ENCODE measurements at places on chromosomes 12 and 14. TPM values are rescaled to one million over a fixed set of nuclear protein-coding genes. Genes with fewer than 3 reads are reported as not detected.

PPM1H gene
- total RNA-seq = 25.4 TPM

DNA sequence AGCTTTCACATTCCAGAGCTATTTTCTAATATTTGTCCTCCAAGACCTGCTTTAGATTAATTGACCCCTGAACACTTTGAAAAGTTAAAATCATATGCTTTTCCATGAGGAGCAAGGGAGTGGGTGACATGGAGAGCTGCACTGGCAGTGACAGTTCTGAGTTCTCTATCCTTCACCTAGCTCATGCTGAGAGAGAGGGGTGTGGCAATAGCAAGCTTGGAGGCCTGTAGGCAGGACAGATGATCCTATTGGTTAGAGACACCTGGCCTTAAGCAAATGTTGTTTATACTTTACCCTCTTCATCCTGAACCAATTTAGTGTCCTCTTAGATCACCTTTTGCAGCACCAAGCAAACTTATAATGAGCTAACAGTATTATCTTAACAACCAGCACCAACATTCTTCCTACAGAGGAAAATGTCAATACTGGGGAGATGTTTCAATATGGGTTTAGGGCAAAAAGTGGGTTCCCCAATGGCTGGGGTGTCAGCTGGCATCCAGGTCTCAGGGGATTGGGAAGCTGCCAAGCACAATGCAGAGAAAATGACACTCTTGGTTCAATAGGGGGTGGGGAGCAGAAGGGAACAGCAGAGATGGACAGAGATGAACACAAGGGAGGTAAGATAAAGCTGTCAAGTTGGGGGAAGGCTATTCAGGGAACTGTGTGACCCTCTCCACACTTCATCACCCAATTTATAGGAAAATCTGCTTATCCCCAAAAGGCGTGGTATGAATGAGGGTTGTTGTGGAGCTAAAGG, 37.0 kb upstream of the PPM1H start:
- no peak for DNase-seq

- DNase-seq = no peak
These were observed 65.1 kb downstream of the BAZ1A start for GRCh38 chr14:34810028-34810427.

DNA sequence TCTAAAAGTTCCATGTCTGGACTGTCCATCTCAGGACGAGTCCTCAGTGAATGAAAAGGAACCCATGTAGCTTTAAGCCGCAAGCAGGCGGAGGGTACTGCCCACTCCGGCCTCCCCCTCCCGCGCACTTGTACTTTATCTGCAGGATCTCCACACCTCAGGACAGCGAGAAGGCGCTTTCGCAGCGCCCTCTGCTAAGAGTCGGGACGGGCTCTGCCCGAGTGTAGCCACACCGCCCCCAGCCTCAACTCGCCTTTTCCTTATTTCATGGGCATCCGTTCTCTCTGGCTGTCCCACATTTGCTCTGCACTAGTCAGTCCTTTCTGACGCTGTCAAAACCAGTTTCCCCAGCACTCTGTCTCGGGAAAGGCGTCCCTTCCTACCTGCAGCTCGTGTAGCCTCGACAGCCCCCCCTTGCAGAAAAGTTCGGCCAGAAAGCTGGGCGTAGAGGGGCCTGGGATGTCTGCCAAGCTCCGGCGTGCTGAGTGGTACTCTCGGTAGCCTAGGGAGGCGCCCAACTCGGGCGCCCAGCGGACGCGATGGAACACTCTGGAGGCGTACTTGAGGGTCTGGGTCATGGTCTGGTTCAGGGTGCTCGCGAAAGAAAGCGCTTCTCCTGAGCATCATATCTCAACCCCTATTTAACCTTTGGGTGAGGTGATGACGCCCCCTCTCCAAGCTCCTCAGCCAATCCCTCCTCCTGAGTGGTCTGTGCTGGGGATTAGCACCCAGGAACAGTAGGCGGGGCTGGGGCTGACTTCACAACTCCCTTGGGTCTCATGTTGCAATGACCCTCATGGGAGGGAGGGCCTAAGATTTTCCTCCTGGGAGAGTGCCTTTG, at the start of gene CYP27B1:
Gene CYP27B1 (minus strand): TSS at position 615 of the 841 bp plus-strand sequence. CDS start 37 bp downstream, at position 578.
- no peak for DNase-seq

DNA sequence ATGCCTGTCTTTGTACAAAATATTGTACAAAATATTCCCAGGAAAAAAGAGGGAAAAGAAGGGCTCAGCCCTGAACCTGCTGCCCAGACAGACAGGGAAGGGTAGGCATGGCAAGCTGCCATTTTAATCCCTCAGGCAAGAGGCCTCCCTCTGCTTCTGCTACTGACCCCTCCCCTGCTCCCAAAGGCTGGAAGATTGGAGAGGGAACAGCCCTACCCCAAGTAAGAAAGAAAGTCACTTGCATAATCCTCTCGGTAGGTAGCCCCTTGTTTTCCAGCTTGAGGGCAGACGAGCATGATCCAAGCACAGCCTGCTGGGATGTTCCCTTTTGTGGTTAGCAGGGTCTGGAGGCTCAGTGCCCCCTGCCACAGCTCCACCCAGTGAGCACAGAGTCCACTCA, 20.7 kb downstream of the ADCY6 start:
- DNase-seq = no peak

LRRC10 gene
- not detected for total RNA-seq

DNA sequence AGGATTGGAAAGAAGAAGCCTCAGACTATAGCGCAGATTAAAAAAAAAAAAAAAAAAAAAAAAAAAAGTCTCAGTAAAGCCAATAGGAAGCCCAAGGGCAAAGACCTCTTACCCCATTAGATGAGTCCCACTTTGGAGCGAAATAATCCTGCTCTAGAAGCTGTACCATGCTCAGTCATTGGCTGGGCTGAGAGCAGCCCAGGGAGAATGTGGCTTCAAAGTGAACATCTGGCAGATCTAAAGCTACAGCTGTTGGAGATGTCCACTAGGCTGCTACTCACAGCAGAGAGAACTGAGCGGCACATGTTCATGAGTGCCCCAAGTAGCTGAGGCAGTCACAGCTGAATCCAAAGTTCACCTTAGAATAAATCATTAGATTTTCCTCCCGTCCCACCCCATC, 560.9 kb downstream of the MED13L start:
- no peak for DNase-seq

DNA sequence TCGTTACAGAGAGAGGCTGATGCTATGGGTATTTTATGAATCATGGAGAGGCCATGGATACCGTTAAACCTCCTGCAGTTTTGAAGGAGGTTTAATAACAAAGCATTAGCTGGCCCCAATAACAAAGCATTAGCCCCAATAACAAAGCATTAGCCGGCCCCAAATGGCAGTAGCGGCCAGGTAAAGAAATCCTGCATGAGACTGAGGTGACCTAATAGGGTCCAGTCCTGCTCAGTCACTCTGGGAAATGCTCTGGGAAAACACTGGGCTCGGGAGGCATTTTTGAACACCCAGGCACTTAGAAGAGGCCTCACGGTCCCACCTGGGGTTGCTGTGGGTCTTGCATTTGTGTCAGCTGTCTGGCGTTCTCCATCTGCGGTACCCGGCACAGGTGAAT, 776 bp upstream of the RIN3 start:
- no peak for DNase-seq

DNA sequence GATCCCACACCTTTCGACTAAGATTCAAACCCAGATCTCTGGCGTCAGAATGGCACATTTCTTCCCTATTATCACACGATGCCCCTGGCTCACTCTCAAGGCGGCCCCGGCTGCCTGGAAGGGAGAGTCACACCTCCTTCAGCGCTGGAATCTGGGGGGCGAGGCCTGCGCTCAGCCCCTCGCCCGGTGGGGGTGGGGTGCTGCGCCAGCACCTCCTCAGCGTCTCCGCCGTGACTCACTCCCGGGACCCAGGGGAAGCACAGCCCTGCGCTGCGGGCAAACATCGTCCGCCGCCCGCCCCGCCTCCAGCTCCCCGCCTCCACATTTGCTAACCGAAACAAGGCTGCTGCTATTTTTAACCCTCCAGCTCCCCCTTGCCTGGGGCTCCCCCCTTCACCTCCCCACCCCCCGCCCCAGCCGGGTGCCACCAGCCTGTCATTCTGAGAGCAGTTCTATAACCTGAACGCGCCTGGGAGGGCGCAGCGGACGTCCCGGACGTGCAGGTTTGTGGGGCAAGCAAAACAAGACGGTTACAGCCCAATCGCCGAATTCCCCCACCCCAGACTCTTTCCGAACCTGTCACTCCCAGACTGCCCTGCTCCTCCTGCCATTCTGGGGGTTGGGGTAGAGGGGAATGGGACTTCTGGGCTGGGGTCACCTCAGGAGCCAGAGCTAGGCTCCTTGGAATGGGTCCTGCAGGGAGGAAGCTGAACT, 6.7 kb downstream of the HDAC7 start:
- peak; percentile 69 for DNase-seq

- no peak for DNase-seq
These were observed 413.2 kb downstream of the DPF3 start for GRCh38 chr14:72480464-72481243.

- no peak for DNase-seq
These were observed 17.4 kb downstream of the EXD2 start for GRCh38 chr14:69208666-69209065.

DNA sequence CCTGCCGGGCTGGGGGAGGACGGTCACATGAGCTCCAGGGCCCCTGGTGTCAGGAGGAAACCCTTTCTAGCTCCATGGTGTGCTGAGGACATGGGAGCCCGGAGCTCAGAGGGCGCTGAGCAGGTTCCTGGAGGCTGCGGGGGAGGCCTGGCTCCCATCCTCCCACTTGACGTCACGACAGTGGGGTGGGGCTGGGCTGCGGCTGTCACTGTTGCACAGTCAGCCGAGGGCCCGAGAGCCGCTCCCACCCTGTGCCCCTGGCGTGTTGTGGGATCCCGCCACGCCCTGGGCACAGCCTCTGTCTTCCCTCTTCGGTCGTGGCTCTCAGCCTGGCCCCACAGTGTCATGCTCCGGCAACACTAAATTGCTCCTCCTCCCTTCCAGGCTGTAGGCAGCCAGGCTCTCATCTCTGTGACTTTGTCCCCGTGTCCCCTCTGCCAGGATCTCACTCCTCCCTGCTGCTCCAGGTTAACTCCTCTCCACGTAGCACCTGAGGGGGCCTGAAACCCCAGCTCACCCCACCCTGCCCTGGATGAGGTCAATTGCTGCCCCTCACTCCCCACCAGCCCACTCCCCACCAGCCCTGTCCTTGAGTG, 33.0 kb downstream of the BEGAIN start:
- no peak for DNase-seq

GRCh38 chr12:121112496-121112895, 20.2 kb upstream of the P2RX7 start:
- no peak for DNase-seq

DNA sequence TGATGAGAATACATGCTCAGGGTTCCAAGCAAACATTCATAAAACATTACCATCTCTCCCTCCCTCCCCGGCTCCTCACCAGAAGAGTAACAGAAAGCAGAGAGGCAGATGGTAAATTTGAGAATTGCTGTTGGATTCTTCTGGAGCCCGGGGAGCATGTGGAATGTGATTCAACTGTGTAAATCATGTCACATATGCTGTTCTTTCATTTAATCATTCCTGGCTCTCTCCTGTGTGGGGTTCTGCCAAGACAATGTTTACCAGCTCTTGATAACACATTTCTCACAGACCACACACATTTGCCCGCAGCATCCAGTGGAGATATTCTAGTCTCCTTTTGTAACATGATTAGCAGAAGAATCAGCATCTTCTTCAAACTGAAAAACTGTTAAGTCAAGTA, 23.4 kb upstream of the NR2C1 start:
- no peak for DNase-seq

DNA sequence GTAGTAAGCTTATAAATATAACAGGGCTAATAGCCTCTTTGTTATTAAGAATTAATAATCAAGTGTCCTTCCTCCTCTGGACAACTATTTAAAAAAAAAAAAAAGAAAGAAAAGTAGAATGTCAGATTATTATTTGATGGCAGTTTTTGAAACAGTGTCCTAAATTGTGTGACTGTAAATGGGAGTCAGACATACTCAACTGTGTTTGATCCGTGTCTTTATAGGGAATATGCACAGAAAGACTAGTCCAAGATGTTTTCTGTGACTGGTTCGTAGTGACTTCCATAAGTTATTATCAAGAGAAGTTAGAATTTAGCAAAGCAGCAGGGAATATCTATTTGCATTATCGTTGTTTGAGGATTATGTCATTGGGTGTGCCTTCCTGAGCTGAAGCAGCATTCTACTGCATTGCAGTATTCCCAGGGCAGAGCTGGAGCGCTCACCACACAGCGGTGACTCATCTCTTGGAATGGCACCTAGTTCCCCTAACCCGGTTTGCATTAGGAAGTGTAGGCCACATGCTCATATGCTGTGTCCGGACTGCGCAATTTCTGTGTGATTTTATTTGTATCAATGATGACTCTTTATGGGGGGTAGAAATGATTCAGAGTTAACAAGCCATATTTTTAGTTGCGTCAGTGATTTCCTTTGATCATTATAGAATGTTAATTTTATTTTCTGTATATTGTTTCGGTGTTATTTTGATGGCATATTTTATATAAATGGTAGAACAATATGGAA, 7.9 kb downstream of the DYNC1H1 start:
- no peak for DNase-seq

FOXA1 gene
- 196 TPM for total RNA-seq

DNA sequence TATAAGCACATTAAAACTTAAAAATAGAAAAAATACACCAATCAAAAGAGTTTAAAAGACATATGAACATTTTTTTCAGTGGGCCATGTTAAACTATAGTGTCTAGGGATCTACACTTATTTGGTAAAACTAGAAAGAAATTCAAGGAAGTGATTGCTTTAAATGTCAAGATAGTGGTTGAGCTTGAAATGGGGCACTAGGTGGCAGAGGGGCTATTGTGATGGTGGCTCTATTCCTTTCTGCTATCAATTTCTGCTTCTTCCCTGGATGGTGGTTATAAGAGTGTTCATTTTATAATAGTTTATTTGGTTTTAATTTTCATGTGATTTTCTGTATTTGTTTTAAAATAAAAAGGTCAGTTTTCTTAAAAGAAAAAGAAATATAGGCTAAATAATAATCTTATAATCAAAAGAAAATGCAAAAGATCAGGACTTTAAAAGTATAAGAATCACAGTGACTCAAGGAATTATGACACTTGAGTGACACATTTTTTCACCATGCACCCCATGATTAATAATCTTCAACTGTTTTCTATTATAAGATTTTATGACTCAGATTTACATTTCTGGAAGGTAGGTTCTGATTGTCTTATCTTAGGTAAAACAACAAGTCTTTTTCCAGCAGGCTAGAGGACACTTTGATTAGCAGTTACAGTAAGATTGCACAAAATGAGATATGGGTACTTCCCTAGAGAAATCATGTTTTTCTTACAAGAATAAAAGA, 137.5 kb downstream of the FSCB start:
- no peak for DNase-seq

GRCh38 chr12:31474751-31475150, 116.2 kb downstream of the DENND5B start:
- no peak for DNase-seq

GRCh38 chr12:76135456-76135855, 51.0 kb upstream of the NAP1L1 start:
- no peak for DNase-seq

Data from progenitor cell of endocrine pancreas (in vitro differentiated cells).